Left hindlimb (tissue), 1 donor: ENCODE measurements at places on chromosomes 6 and 20.
A peak's percentile ranks its signal among the peaks of the same experiment; 100 is the strongest.

GRCh38 chr6:104591573-104592334 lies 268.0 kb downstream of the HACE1 start:
- no peak for DNase-seq

DNA sequence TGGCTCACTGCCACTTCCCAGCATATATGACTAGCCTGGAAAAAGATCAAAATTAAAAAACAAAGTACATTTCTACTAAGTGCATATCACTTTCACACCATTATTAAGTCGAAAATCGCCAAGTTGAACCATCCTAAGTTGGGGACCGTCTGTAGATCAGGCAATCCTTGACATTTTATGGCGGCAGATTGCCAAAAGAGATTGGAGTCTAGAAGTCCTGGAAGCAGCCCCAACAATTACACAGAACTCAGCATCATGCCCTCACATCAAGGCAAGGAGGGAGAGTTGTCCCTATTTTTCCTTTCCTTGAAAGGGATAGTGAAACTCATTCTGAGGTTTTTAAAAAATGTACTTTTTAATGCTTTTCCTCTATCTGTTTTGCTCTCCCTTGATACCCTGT lies 30.7 kb downstream of the SLC22A3 start:
- no peak for DNase-seq

GRCh38 chr6:28658475-28659249 lies 133.0 kb downstream of the GPX5 start:
- DNase-seq, result no peak

GRCh38 chr20:58023346-58023745 lies 205.1 kb downstream of the ANKRD60 start:
- DNase-seq, result no peak

DNA sequence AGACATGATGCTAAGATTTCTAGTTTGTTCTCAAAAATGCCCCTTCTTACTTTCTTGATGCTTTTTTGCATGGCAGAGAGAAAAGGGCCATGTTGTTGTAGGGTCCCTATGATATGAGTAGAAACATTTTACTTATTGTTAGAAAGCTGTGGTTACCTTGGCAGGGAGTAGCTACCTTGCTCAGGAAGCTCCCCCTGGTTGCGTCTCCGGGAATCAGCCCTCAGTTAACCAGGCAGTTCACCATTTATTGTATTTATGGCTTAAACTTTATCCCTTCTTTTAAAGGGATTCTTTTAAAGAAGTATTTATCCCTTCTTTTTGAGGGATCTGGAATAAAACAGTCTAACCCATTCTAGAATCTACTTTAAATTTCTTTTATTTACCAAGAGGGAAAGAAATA lies 113.9 kb upstream of the PROKR2 start:
- no peak for DNase-seq

GRCh38 chr6:73421534-73421933 lies 26.9 kb downstream of the DDX43 start:
- no peak for DNase-seq

DNA sequence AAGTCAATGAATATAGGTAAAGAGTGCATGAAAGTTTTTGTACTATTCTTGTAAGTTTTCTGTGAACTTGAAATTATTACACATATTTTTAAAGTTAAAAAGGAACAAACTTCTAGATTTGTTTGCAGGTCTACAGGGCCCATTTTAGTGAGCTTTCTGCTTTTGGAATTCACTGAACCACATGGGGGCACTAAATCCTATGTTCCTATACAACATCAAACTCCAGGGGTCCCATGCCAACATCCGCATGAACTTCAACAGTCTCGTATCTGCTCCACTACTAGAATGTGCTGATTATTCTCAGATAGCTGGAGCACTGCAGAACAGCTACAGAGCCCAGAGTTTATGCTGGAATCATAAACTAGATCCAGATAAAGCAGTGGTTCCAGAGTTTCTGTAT lies 347.9 kb upstream of the SPTLC3 start:
- peak; percentile 36 for DNase-seq

DNA sequence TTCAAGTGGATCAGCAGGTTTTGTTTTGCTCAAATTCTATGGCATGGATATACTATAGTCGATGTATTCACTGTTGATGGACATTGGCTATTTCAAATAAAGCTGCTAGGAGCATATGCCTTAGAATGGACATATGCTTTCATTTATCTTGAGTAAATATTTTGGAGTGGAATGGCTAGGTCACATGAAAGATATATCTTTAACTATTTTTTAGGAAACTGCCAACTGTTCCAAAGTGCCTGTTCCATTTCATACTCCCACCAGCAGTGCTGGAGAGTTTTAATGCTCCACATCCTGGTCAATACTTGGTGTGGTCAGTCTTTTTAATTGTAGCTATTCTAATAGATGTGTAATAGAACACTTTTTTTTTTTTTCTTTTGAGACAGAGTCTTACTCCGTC lies 81.1 kb upstream of the PIM1 start:
- DNase-seq, result no peak

DNA sequence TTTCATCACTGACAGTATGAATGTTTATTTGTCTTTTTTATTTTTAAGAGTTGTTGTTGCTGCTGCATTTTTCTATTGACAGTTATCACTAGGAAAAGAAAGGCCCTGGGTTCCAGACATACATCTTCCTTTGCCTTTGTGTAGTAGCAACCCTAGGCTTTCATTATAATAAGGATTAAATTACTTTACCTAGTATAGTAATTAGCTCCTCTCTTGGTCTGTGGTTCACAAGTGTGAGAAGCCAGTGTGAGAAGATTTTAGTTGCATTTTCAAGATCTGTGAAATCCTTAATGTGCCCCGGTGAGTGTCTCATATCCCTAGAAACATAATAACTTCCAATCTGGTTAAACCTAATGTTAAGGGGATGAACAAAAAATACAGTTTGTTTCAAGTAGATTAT lies 799.3 kb upstream of the MAP3K7 start:
- DNase-seq, result no peak

- no peak for DNase-seq
Measured at GRCh38 chr6:25973923-25974555, 11.4 kb downstream of the TRIM38 start.
